ENCODE measurements at places on chromosomes 4 and X. TPM values are rescaled to one million over a fixed set of nuclear protein-coding genes. Genes with fewer than 3 reads are reported as not detected.

Gene CACNA1F
- not detected for total RNA-seq

Gene HSFX2
- total RNA-seq = not detected

Gene MGAT4D
- not detected for total RNA-seq

Gene BEX2
- 0.48 TPM for total RNA-seq

Gene MAGEA9B
- not detected for total RNA-seq

Gene NPNT
- 2.0 TPM for total RNA-seq

Gene FAM9B
- total RNA-seq = 1.1 TPM

Gene RADX
- total RNA-seq = 0.60 TPM

Gene MAP3K15
- 0.08 TPM for total RNA-seq

Gene PIN4
- 7.3 TPM for total RNA-seq
